Activated T-cell treated with anti-CD3 and anti-CD28 coated beads for 48 hours (primary cell): ENCODE measurements at places on chromosomes 3 and 15.

- DNase-seq, result no peak
Observed at GRCh38 chr15:100020189-100020588, 287.0 kb upstream of the LYSMD4 start.

DNA sequence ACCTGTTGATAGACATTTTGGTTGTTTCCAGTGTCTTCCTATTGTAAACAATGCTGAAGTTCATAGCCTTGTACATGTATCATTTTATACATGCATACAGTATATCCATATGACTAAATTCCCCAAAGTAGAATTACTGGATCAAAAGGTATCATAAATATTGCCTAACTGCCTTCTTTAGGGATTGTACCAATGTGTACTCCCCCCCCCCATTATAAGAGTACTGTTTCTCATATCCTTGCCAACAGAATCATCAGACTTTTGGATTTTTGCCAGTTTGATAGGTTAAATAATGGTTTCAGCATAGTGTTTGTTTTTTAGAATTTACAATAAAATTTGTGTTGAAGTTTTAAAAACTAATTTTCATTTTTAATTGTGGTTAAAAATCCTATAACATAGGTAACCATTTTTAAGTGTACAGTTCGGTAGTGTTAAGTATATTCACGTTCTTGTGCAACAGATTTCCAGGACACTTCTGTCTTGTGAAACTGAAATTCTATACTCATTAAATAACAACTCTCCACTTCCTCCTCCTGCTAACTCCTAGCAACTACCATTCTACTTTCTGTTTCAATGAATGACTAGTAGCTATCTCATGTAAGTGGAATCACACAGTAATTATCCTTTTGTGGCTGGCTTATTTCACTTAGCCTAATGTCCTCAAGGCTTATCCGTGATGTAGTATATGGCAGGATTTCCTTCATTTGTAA, 30.8 kb upstream of the MAP3K13 start:
- DNase-seq, result no peak

DNA sequence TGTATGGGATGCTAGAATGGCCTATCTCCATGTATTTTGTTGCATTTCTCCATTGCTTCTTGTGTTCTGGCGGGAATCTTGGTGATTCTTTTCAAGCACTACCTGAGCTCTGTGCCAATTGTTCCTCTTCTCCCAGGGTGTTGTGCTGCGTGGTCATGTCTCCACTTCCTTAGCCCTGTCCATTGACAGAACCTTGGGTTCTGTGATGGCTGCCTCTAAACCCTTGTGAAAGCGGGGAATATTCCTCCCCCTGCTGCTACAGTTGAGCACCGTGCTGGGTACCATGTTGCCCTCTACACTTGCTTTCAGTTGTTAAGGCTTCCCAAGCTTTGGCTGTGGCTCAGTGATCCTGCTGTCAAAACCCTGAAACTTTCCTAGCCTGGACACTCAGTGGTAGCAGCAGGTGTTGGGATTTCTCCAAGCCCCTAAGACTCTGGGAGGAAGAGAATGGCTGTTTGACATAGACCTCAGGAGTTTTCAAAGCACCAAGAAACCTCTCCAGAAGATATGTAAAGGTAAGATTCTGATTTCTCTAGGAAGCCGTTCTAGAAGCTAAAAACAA, 69.5 kb downstream of the MBNL1 start:
- no peak for DNase-seq

- DNase-seq, result no peak
Observed at GRCh38 chr15:76185716-76186115, 125.6 kb downstream of the ETFA start.

- DNase-seq, result no peak
Observed at GRCh38 chr3:121918779-121919483, 24.7 kb downstream of the SLC15A2 start.

GRCh38 chr3:187798531-187799530, 53.6 kb upstream of the BCL6 start:
- no peak for DNase-seq

DNA sequence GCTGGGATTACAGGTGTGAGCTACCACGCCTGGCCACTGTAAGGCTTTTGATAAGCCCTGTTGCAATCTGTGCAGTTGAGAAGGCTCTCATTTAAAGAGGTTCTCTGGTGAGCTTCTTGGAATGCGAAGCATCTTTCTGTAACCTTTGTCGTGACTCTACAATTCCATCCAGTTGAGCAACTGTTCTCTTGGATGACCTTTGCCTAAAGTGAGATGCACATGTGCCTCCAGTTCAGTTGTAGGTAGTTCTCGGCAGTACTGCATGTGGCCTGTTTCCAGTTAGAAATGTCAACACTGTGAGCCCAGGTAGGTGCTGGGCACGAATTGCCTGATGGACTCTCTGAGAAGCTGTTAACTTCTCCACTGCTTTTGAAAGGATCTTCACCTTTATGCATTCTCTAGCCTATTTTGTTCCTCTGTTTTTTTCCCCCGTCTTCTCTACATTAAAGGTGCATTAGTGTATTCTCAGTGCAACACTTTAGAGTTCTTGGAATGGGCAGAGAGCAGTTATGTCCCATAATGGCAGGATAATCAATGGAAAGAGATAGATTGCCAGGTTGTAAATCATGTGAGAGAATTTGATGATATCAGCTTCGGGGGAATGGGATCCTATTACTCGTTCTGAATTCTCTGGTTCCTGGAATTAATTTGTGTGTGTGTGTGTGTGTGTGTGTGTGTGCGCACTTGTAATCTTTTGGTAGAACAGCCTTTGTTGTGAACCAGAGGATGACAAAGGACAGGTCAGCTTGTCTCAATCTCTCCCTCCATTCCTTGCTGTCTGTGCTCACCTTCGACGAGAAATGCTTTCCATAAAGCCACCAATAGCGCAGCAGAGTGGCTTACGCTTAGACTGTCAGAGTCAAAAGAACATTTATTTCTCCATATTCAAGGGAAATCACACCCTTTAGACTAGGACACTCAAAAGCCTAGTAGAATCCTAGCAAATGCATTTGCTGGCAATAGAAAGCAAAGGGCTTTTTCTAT, 51.1 kb downstream of the PTPRG start:
- no peak for DNase-seq

GRCh38 chr15:77839456-77839855, 206.7 kb upstream of the LINGO1 start:
- DNase-seq, result no peak

DNA sequence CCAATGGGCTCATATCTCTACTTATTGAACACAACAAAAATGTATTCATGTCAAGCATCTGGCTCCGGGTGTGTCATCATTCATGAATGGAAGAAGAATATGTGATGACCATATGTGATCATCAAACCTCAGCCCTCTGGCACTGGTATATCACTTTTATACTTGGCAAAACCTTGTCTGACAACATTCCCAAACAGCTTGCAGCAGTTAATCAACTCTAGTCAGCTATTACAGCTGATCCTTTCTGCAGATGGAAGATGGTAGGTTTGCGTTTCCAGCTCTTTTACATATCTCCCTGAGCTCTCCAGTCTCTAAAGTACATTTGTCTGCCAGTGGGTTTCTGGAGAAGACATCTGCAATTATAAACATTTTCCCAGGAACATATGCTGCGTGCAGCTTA, 6.6 kb downstream of the PLSCR5 start:
- no peak for DNase-seq

GRCh38 chr3:159884661-159885402, 103.8 kb upstream of the IL12A start:
- no peak for DNase-seq

DNA sequence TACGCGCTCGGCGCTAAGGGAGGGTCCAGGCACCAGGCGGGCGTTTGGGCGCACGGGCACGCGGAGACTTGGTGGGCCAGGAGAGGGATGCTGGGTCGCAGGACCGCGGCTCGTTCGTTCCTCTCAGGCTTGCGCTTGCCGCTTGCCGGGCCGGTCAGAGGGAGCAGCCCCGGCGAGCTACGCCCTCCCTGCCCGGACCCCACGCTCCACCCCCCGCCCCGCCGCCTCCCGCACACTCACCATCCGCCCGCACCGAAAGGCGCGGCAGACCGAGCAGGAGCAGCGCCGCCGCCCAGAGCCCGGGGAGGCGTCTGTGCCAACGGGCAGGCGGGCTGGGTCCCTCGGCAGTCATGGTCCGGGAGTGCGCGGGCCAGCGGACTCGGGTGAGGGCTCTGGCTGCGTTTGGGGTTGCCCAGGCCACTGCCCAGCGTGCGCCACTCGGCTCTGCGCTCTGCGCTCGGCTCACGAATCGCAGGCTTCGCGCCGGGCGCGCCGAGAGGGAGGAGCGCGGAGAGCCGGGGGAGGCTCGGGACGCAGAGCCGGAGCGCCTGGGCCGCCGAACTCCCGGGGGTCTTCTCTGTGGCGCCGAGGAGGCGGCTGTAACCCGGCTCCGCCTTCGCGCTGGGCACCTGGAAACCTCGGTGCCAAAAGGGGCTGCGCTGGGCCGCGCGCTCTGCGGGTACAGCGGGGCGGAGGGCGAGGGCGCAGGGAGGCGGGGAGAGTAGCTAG, at the start of gene SUSD5:
TSS of gene SUSD5 (minus strand) at position 365 of the 729 bp plus-strand sequence. CDS start at position 352, 13 bp downstream.
- peak; percentile 0 for DNase-seq

DNA sequence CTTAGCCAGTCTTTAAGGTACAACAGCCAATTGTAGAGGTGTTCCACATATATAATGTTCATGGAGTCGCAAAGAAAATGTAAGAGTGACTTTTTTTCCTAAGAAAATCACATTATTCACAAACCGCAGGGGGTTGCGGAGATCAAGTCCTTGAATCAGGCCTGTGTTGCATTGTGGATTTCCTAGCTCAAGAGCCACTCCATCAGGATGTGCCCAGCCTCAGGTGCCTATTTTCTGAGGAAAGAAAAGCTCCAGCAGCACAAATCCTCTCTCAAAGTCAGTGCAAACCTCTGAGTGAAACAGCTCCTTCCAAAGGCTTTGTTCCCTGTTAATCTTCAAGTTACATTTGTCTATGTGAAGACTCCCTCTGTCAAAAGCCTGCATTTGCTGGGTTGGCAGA, 349.4 kb downstream of the CLSTN2 start:
- no peak for DNase-seq

- no peak for DNase-seq
Observed at GRCh38 chr3:37702478-37703154, 159.1 kb upstream of the CTDSPL start.

- DNase-seq, result no peak
Observed at GRCh38 chr15:39502611-39503195, 78.2 kb upstream of the THBS1 start.

GRCh38 chr15:45429941-45430792, 51.8 kb upstream of the GATM start:
- DNase-seq, result peak; percentile 81

DNA sequence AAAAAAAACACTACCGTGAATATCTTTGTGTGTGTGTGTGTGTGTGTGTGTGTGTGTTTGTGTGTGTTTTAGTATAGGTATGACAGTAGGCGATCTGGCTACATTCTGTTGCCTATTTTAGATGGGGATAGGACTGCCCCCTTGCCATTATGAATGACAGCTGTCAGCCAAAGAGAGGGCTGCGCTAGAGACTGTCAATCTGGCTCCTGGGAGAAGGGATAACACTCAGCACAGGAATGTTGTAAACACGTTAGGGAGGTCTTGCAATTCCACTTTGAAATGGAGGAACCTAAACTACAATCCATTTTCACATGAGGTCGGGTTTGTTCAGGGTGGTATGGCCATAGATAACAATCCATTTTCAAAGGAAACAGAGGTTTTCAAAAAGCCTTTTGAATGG, 14.1 kb upstream of the ETV5 start:
- no peak for DNase-seq

DNA sequence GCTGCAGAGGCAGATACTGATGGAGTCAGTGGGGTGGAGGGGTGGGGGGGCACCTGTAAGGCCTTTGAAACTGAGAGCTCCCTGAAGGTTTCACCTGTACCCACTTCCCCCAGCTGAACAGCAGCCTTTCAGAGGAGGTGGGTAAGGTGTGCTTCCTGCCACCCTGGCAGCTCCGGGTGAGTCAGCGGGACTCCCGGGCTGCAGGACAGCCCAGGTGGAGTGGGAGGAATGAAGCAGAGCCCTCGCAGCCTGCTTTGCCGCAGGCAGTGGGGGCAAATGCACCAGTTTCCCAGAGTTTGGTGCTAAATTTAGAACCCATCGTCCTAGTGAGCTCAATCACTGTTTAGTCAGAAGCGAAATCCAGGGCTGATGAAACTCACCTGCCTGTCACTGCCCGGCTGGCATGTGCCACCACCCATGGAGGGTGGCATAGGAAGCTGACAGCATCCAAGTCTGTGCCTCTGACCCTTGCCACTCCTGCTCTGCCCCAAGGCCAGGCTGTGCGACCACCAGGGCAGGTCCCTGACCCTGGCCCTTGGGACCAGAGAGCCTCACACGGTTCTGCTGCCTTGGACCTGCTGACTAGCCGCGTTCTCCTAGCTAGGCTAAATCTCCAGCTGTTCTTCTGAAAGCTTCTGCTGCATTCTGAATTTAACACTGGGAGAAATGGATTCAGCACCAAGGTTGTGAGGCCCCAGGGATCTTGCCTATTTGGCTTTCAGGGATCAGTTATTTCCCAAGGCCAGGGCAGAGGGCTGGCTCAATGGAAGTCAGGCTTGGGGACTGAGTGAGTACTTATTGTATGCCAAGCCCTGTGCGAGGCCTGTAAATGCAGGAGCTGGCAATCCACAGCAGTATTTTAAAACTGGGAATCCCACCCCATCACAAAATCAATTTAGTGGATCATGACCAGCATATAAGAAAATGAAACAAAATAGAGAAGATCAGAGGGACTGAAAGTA, 67.3 kb upstream of the RASGRF1 start:
- DNase-seq, result no peak

DNA sequence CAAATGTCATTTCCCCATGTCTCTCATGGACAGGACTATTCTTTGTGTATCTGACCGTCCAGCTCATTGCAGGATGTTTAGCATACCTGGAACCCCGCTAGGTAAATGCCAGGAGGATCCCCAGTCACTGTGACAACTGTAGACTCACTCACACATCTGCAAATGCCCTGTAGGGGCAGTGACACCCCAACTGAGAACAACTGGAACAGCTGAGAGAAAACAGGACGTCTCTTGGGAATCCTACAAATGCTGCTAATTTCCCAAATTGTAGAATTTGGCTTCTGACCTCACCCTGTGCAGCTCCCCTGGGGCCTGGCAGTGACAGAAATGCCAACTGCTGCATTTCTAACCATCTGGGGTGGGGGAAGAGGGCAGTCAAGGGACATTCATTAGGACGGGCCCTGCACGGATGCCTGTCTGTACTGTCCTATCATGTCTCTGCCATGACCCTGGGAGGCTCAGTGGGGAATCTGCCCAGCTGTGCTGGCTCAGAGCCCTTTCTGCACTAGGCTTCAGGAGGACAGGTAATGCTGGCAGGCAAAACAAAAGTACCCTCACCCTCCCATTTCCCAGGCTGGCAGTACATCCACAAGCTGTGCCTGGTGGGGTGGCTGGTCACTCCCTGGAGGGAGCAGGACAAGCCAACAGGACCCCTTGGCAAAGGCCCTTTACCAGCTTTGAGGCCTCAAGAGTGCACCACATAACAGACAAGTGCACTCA, 30.4 kb downstream of the RAB6B start:
- DNase-seq, result no peak

GRCh38 chr15:83546512-83546888, 99.4 kb downstream of the SH3GL3 start:
- DNase-seq, result no peak

GRCh38 chr3:8827641-8828040, 58.2 kb upstream of the OXTR start:
- DNase-seq, result no peak

GRCh38 chr15:39202641-39203040, 378.2 kb upstream of the THBS1 start:
- no peak for DNase-seq

GRCh38 chr15:50067254-50067653, 51.8 kb downstream of the ATP8B4 start:
- no peak for DNase-seq

- DNase-seq, result no peak
Observed at GRCh38 chr3:31728403-31728802, 195.7 kb downstream of the STT3B start.
